ENCODE measurements at places on chromosomes 7 and 10.
A peak's percentile ranks its signal among the peaks of the same experiment; 100 is the strongest.

GRCh38 chr10:8312781-8313180 is 258.3 kb downstream of the GATA3 start:
- DNase-seq, result no peak

DNA sequence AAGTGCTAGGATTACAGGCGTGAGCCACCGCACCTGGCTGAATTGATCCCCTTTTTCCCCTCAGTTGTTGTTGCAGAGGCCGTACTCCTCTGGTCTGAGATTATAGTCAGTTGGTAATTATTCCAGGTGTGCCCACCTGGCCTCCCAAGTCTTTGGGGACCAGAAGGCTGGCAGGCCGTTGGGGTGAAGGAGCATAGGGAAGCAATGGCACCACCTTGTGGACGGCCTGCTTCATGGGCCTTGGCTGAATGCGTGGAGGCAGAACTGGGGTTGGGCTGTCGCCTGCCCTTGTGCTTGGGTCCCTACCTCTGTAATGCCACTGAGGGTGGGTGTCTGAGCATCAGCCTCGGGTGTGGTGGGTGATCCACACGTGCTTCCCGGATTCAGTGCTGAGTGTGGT is 125.7 kb downstream of the RGS10 start:
- no peak for DNase-seq

- DNase-seq, result peak; percentile 65
Measured at GRCh38 chr10:12194752-12195271, 879 bp downstream of the NUDT5 start.

DNA sequence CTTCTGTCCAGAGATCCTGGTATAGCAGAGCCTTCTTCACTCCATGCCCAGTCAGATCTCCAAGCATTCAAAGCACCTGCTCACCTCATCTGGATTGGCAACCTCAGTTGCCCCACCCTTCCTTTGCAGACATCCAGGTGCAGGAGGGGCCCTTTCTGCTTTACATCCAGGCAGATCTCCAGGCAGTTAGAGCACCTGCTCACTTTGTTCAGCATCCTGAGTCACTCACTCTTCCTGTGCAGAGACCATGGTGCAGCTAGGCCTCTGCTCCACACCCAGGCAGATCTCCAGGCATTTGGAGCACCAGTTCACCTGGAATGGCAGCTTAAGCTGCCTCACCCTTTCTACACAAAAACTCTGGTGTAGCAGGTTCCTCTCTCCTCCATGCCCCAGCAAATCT is 153.1 kb downstream of the CDK14 start:
- DNase-seq, result no peak

All from right atrium auricular region (tissue), 2 donors.